ENCODE measurements at places on chromosomes 4 and X. TPM values are rescaled to one million over a fixed set of nuclear protein-coding genes. Genes with fewer than 3 reads are reported as not detected.

Gene PLP2
- 130 TPM for polyA plus RNA-seq

Gene POLN
- polyA plus RNA-seq = 2.9 TPM

DNA sequence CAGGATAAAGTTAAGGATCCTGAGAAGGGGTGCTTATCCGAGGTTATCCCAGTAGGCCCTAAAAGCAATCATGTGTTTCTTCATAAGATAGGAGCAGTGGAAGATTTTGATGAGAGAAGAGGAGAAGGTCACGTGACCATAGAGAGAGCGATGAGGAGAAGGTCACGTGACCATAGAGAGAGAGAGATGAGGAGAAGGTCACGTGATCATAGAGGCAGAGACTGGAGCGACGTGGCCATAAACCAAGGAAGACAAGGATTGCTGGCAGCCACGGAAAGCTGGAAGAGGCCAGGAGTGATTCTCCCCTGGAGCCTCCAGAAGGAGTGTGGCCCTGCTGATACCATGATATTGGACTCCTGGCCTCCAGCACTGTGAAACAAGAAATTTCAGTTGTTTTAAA is 38.4 kb upstream of the ZNF518B start:
- no peak overlapping the region for H3K4me3 ChIP-seq
- H3K27ac ChIP-seq = no peak overlapping the region
- no peaks in the 10 kb centered on the region for H3K27me3 ChIP-seq

- H3K4me1 ChIP-seq = peaks cover 43% of the 10 kb centered on the region
- no peaks in the 10 kb centered on the region for H3K27me3 ChIP-seq
- H3K4me3 ChIP-seq = peak overlapping the region; percentile 22
- no peak for DNase-seq
These were observed 2.1 kb downstream of the MTM1 start for GRCh38 chrX:150570512-150570911.

GRCh38 chr4:155773196-155773800 is 14.5 kb downstream of the GUCY1B1 start:
- no peak overlapping the region for H3K4me3 ChIP-seq
- no peaks in the 10 kb centered on the region for H3K36me3 ChIP-seq
- H3K27ac ChIP-seq = no peak overlapping the region
- DNase-seq = no peak

DNA sequence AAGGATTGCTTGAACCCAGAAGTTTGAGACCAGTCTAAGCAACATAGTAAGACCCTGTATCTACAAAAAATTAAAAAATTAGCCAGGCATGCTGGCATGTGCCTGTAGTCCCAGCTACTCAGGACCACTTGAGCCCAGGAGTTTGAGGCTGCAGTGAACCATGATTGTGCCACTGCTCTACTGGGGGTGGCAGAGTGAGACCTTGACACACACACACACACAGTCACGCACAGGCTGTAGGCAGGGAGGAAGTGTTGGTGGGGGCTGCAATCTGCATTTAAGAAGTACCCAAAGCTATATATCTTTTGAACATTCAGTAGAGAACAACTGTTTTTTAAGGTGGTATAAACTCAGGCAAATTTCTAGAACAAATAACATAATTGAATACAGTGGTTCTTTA is 7.2 kb downstream of the SCRG1 start:
- peaks cover 3% of the 10 kb centered on the region for H3K36me3 ChIP-seq
- no peaks in the 10 kb centered on the region for H3K27me3 ChIP-seq
- no peak for DNase-seq
- H3K4me1 ChIP-seq = no peaks in the 10 kb centered on the region

GRCh38 chr4:80199004-80199560 is 1.8 kb downstream of the PRDM8 start:
- no peaks in the 10 kb centered on the region for H3K36me3 ChIP-seq
- peaks cover 27% of the 10 kb centered on the region for H3K4me1 ChIP-seq
- H3K4me3 ChIP-seq = no peak overlapping the region
- H3K27ac ChIP-seq = no peak overlapping the region
- DNase-seq = no peak

DNA sequence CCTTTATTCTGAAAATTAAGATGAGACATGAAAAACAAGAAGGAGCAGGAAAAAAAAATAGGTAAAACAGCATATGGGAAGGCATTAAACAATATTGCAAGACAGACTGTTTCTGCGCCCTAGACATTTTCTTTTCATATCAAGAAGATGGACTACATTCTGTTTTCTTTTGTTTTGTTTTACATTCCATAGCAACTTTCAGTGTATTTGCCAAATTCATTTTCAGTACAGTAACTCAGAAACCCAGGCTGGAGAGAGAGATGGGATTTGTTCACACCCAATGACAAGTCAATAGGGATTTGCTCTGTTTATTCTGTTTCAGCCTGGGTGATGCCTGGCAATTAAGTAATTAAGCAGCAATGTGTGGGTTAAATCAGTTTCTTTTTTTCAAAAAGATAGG is 892.8 kb upstream of the DIAPH2 start:
- no peak overlapping the region for H3K4me3 ChIP-seq
- no peaks in the 10 kb centered on the region for H3K36me3 ChIP-seq
- no peak overlapping the region for H3K27ac ChIP-seq

DNA sequence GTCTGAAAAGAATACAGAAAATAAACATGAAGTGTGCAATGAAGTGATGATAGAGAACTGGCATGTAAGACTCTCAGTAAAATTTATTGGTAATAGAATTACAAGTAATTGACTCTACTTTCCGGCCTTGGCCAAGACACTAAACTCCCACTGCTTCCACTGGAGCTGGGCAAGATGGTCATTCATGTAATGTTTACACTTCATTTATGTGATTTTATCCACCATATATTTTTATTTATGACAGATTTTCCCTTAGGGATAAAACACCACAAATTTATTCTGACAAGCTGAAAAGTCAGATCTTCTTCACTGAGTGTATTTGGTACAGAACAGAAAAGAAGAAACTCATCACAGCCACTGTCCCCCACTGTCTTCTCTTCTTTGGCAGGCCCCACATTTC is 191.9 kb downstream of the SLC39A8 start:
- H3K36me3 ChIP-seq = no peaks in the 10 kb centered on the region
- no peak for DNase-seq
- H3K4me3 ChIP-seq = no peak overlapping the region
- H3K27me3 ChIP-seq = no peaks in the 10 kb centered on the region

DNA sequence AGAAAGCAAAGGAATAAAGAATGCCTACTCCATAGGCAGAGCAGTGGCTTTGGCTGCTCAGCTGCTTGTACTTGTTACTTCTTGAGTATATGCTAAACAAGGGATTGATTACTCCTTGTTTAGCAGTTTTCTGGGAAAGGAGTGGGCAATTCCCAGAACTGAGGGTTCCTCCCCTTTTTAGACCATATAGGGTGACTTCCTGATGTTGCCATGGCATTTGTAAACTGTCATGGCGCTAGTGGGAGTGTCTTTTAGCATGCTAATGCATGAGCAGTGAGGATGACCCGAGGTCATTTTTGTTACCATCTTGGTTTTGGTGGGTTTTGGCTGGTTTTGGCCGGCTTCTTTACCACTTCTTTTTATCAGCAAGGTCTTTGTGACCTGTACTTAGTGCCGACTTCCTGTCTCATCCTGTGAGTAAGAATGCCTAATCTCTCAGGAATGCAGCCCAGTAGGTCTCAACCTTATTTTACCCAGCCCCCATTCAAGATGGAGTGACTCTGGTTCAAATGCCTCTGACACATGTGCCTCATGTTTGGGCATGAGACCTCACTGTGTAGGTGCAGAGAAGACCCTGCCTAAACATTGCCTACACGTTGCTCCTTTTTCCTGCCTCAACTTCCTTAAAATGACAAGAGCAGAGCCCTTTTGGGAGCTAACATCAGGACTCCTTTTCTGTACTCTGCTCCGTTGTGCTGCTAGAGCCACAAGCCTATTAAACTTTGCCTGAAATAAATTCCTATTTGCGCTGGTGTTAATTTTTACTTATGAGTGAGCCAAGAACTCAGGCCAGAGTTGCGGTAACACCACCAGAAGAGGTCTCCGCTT is 21.0 kb upstream of the UBA6 start:
- H3K36me3 ChIP-seq = peaks cover 8% of the 10 kb centered on the region
- H3K4me3 ChIP-seq = no peak overlapping the region
- DNase-seq = no peak
- H3K4me1 ChIP-seq = no peaks in the 10 kb centered on the region

- H3K36me3 ChIP-seq = no peaks in the 10 kb centered on the region
- H3K27ac ChIP-seq = no peak overlapping the region
- no peaks in the 10 kb centered on the region for H3K4me1 ChIP-seq
- peaks cover 2% of the 10 kb centered on the region for H3K27me3 ChIP-seq
- H3K4me3 ChIP-seq = no peak overlapping the region
- DNase-seq = no peak
These were observed 5.2 kb upstream of the CD99 start for GRCh38 chrX:2685886-2686285.

- DNase-seq = no peak
- no peaks in the 10 kb centered on the region for H3K27me3 ChIP-seq
- no peak overlapping the region for H3K27ac ChIP-seq
- H3K4me1 ChIP-seq = no peaks in the 10 kb centered on the region
- no peaks in the 10 kb centered on the region for H3K36me3 ChIP-seq
- no peak overlapping the region for H3K4me3 ChIP-seq
These were observed 181.4 kb upstream of the UGT8 start for GRCh38 chr4:114417214-114417613.

DNA sequence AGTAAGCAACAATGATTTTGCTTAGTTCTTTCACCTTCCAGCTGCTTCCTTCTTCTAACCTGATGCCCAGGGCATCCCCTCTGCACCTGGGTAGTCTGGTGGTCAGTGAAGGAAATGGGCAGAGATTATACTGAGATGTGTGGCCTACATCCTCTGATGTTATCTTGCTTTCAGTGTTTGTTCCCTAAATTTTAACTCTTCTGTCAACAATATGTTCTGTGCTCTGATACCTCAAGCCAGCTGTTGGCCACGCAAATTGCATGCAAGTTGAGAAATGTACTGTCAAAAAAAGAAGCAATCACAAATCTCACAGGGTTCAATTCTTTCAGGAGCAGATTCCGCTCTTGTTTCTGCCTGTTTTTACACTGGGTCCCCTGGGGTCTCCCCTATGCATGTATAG is 73.8 kb downstream of the FBXW7 start:
- H3K36me3 ChIP-seq = no peaks in the 10 kb centered on the region
- H3K4me3 ChIP-seq = no peak overlapping the region
- H3K27ac ChIP-seq = no peak overlapping the region
- H3K4me1 ChIP-seq = peaks cover 6% of the 10 kb centered on the region
- H3K27me3 ChIP-seq = no peaks in the 10 kb centered on the region

- no peak overlapping the region for H3K27ac ChIP-seq
- no peak overlapping the region for H3K4me3 ChIP-seq
These were observed 58.0 kb downstream of the CLOCK start for GRCh38 chr4:55488716-55489115.

GRCh38 chr4:80678413-80678812 is 342.9 kb downstream of the CFAP299 start:
- H3K4me1 ChIP-seq = no peaks in the 10 kb centered on the region
- H3K27ac ChIP-seq = no peak overlapping the region
- no peak for DNase-seq
- no peaks in the 10 kb centered on the region for H3K27me3 ChIP-seq
- no peak overlapping the region for H3K4me3 ChIP-seq

- no peaks in the 10 kb centered on the region for H3K4me1 ChIP-seq
- no peak overlapping the region for H3K27ac ChIP-seq
- H3K27me3 ChIP-seq = no peaks in the 10 kb centered on the region
These were observed 29.0 kb upstream of the PSAPL1 start for GRCh38 chr4:7463566-7464258.
